Kidney glomerular epithelial cell (primary cell): ENCODE measurements at places on chromosomes 6 and 20.

DNA sequence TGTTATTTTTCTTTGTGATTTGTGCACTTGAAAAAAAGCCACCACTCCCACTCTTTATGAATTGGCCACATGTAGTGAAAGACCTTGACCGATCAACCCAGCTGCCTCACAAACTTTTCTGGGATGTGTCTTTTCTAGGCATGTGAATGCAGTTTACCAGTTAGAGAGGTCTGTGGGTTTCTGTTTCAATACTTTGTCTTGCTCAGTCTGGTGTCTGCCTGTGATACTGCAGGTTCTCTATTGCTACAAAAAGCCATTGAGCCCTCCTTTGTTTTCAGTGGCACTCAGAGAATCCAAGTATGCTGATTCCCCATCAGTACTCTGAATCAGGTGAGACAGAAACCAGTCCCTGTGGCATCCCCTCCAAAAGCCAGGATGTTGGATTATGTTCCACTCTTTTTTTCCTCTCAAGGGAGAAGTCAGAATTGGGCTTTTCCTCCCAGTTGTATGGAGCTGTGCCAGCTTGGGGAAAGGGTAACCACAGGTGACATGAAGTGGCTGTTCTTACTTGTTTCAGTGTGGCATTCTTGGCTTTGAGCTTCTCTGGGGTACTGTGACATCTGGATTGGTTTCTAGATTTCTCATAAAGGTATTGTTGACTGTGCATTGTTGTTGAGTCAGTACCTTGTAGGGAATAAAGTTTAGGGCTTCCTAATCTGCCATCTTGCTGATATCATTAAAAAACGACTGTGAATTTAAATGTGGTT is 26.3 kb upstream of the ZFP64 start:
- DNase-seq: no peak

DNA sequence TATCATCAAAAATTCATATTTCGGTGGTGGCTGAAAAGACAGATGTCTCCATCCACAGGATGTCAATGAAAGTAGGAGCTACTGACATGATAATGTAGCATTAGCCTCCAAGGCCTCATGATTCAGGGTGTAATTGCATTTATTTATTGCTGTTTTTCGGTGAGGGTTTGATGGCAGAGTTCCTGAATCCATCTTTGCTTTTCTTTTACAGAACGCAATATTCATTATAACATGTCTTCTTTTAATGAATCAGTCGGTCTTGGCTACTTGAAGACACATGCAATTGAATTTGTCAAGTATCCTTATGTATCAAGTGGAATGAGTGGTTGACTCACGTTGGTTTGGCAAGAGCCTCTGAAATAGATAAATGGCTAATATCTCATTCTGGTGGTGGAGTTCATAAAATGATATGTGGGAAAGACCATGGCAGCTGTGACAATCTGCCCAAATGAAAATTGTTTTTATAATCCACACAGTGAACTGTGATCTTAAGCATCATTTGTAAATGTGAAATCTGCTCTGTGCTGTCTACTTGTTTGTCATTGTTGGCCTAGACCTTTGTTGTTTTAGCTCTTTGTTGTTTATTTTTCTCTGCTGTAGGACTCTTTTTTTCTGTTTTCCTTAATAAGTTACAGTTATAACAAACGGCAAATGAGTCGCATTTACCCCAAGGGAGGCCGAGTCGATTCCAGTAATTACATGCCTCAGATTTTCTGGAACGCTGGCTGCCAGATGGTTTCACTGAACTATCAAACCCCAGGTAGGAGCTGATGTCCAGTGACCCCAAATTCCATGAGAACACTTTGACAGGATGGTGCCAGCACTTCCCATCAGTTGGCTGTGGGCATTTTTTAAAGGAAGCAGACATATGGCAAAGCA is 105.7 kb upstream of the LAMP5 start:
- peak; percentile 43 for DNase-seq

GRCh38 chr20:56392881-56393482 is 537 bp downstream of the CSTF1 start:
- DNase-seq: no peak

GRCh38 chr20:12416281-12416680 is 498.6 kb downstream of the BTBD3 start:
- DNase-seq: no peak

DNA sequence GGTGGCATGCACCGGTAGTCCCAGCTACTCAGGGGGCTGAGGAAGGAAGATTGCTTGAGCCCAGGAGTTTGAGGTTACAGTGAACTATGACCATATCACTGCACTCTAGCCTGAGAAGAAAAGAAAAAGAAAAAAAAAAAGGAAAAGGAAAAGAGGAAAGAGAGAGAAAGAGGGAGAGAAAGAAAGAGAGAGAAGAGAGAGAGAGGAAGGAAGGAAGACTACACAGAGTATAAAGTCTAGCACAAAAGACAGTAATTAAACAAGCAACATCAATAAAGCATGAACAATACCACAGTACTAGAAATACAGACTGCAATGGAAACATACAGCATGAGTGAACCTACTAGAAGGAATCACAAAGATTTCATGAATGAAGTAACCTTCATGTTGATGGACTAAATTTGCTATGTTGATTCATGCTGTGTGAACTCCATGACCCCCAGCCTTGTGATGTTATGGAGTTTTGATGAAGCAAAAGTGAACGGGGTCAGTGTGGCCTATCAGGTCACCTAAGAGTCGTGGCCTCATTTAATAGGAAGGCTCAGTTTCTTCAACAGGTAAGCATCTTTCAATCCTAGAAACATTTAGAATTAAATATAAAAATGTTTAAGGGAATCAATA is 57.6 kb downstream of the NUDT3 start:
- no peak for DNase-seq

- no peak for DNase-seq
Observed at GRCh38 chr6:168619560-168620314, 178.8 kb downstream of the SMOC2 start.

DNA sequence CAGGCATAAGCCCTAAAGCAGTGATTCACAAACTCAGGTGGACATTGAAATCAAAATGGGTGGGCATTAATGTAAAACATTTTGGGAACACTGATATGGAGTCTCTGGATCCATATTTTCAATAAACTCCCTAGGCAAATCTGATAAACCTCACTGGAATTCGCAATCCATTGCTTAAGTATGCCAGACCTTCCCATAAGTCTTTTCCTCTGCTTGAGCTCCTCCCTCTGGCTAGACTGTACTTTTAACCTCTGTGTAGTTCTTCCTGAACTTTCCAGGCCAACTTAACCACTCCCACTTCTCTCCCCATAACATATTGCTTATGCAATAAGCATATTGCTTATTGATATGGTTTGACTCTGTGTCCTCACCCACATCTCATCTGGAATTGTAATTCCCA is 629.7 kb upstream of the IMPG1 start:
- no peak for DNase-seq
